ENCODE measurements at places on chromosomes 13 and 19. TPM values are rescaled to one million over a fixed set of nuclear protein-coding genes. Genes with fewer than 3 reads are reported as not detected.

ZNF701 gene
- total RNA-seq: 26.8 TPM

LEUTX gene
- total RNA-seq: not detected

TMPRSS9 gene
- total RNA-seq: not detected

TMC4 gene
- total RNA-seq: 4.9 TPM

SLC15A1 gene
- total RNA-seq: not detected
